ENCODE measurements at places on chromosomes 11 and 22.

DNA sequence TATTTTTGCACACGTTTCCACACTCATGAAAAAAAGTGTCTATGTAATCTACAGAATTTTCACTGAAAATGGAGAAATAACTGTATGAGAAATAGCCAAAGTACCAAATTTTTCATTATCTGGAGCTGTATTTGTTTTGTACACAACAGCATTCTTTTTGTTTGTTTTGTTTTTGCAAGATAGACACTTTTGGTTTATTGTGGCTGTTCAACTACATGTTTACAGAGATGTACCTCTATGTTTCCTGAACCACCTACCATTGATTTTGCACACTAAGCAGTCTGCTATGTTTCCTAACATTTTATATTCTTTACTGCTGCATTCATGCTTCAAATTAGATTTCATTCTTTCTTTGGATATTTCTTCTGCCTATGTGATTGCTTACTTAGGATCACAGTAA, 116.3 kb downstream of the ELP4 start:
- no peak for DNase-seq

GRCh38 chr22:50035976-50036724, 21.9 kb downstream of the TTLL8 start:
- no peak for DNase-seq

- DNase-seq = no peak
Observed at GRCh38 chr22:40001106-40001505, 6.4 kb downstream of the FAM83F start.

DNA sequence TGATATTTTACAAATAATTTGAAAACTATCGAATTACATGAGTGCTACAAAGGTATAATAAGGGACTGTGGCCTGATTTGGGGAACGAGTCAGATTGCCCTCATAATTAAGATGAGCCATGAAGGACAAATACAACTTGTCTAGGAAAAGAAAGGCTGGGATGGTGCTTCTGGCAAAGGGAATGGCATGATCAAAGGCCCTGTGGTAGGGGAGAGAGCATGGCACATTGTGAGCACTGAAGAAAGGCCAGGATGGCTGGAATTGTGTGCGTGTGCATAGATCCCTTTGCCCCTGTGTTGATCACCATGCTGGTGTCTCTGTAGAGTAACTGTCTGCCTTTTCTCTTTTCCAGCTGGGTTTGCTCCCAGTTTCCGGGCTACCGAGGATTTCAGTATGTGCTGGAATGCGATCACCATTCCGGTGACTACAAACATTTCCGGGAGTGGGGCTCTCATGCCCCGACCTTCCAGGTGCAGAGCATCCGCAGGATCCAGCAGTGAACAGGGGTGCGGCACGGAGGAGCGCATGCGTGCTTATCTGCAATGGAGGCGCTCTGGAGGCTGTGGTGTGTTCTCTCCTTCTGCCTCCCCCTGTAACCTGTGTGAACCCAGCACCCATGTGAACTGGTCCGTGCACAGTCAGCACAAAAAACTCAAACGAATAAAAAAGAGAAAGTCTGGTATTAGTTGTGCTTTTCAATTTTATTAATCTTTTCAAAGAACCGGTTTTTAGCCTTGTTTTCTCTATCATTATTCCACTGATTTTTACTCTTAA, 8.4 kb downstream of the CRYBA4 start:
- DNase-seq = no peak

GRCh38 chr22:26461188-26461810, 22.3 kb downstream of the HPS4 start:
- DNase-seq = peak; percentile 15

All from T-cell (primary cell).